ENCODE measurements at places on chromosomes 13 and 19.

DNA sequence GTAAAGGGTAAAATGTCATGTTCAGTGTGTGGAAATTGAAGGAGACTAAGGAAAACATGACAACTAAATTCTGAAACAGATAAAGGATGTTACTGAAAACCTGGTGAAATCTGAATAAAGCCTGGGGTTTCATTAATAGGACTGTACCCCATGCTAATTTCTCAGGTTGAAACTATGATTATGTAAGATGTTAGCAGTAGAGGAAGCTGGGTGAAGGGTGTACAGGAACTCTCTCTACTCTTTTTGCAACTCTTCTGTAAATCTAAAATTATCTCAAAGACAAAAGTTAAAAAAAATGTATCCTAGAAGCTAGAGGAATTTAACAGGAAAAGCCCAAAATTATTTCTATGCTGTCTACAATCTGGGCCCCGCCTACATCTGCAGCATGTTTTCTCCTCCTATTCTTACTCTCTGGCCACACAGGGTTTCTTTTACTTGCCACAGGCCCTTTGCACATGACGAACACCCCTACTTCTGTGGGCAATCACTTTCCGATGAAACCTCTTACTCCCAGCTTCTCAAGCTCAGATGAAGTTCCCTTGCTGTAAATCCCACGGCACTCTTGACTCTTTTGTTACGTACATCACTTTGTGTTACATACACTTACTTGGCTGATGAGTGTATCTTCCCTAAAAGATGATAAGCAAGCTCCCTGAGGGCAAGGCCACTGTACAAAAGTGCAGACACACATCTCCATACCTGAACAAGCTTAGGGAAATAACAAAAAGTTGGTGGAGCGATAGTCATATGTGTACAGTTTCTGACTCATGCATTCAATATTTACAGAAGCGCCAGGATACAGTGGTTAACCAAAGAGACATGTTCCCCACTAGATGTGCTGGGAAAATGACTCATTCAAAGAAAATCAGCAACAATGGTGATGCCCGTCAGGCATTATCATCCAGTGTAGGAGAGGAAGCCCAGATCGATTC, 32.6 kb downstream of the RUBCNL start:
- DNase-seq = peak; percentile 93

DNA sequence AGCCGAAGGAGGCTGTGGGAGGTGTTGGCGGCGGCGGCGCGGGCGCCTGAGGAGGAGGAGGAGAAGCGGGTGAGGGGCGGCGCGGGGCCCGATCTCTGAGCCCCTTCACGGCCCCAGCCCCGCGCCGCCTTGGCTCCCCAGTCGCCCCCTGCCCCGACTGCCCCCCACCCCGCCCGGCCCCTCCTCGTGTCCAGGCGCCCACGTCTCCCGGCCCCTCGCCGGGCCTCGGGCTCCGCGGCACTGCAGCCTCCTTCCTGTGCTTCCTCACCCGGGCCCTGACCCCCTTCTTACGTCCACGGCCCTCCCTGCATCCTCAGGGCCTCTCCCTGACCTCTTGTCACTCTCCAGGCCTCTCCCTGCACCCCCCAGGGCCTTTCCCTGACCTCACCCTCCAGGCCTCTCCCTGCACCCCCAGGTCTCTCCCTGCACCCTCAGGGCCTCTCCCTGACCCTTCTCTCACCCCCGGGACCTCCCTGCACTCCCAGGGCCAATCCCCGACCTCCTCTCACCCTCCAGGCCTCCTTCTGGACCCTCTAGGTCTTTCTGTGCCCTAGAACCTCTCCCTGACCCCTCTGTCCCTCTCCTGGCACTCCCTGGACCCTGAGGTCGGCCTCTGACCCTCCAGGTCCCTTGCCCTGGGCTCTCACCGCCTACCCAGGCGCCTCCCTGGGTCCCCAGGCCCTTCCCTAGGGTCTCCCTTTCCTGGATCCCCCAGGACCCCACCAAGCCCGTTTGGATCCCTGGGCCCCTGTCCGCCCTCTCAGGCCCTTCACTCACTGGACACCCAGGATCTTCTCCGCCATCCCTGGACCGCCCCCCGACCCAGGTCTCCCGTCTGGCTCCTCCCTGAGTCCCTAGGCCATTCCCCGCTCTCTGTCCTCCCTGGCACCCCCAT, 460 bp downstream of the KMT5C start:
- DNase-seq = no peak

DNA sequence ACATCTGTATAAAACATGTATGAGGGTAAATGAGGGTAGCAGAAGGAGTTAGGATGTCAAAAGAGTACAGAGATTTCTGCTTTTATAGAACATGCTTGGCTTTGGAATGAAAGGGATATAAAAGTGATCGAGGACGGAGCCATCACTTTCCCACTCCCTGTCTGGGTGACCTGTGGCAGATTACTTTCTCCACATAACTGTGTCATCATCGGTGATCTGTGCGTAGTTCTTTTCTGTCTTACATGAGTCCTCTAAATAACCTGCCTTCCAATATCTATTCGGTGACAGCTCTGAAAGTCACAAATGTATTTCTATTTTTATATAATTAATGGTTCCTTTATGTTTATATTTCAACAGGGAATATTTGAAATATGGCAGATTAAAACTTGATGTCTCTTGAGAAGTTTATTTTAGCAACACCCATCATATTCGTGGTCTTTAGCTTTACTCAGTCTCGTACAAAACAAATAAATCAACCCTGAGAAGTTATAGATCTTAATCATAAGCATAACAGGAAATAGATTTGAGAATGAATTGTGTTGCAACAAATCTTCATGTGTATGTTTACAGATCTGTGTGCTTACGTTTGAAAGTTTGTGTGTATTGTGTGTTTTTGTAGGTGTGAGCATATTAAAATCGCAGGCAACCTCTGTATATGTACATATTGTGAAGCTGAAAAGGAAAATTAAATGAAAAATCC, 1094.3 kb downstream of the EFNB2 start:
- DNase-seq = no peak

GRCh38 chr19:14871619-14872230, 14.2 kb downstream of the OR7A17 start:
- DNase-seq = no peak

DNA sequence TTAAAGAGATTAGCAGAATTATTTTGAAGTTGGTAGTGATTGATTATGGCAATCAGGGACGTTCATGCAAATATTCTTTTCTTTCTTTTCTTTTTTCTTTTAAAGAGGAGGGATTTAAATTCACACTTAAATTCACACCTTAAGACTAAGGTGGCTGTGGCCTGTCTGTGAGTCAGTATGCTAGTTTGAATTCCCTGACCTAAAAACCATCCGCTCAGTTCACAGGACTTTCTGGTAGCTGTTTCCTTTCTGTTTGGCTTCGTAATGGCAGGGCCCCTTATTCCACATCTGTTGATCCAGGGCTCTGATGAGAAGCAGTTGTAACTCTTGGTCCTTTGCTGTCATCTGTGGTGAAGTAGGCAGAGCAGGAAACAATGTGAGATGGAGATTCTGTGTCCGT, 7.5 kb downstream of the TNFSF11 start:
- DNase-seq = no peak

GRCh38 chr13:33119856-33120543, 103.8 kb downstream of the KL start:
- no peak for DNase-seq

DNA sequence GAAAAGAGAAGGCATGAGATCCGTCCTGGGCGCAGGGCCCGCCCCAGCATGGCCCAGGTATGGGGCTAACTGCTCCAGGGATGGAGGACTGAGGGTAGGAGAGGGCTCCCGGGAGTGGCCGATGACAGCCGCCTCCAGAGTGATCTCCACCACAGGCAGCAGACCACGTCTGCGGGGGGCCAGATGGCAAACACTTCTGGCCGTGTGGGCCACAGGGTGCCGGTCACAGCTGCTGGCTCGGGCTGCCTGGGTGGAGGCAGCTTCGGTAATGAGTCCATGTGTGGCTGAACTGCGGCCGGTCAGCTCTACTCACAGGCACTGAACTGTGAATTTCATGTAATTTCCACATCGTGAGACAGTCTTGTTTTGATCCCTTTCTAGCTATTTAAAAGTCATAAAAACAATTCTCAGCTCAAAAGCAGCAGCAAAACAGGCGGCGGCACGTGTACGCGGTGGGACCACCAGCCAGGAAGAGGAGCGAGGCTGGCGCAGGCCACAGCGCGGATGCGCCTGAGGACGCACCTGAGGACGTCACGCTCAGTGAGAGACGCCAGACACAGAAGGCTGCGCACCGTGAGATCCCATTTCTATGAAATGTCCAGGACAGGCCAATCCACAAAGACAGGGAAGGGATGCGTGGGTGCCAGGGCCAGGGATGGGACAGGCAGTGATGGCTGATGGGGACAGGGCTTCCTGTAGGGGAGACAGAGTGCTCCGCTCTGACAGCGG, 4.0 kb downstream of the LSM7 start:
- DNase-seq = no peak

DNA sequence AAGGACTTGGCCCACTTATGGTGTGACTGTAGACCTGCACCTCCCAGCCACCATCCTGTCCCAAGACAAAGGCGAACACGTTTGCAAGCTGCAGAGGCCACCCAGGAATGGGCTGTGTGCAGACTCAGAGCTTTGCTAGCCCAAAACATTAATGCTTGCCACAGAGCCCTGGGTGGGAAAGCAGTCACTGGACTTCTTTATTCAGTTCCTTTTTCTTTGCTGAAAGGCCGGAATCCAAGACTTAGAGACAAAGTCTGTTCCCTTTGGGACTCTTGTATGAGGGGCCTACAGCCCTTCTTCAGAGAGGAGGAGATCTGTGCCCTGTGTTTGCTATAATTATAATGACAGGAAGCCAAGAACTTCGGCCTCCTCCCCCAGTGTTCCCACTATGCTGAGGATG, 167.8 kb downstream of the DLEU7 start:
- DNase-seq = no peak

DNA sequence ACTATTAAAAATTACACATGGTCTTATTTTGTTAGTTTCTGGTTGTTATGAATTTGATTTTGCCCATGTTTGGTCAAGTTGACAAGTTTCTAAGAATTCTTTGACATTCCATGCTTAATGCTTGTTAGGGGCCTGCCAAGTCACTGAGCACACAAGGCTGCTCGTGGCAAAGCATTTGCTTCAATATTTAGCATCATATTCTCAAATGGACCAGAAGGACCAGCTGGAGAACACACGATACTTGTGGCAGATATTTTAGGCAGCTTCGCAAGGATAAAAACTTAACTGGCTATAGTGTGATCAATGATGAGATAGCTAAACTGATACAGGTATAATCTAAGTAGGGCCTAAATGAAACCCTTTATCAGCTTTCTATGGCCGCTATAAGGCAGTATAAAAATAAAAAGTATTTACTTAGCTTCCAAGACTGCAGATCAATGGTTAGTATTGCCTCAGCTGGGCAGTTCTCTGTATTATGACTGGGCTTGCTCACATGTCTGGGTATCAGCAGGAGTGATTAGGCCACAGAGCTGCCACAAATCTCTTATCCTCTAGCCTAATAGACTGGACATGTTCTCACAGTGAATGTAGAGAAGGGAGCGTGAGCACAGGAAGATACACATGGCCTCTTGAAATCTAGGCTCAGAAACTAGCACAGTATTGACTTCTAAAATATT, 155.9 kb upstream of the SPRY2 start:
- DNase-seq = no peak

GRCh38 chr13:28819735-28820098, 422 bp upstream of the MTUS2 start:
- no peak for DNase-seq

DNA sequence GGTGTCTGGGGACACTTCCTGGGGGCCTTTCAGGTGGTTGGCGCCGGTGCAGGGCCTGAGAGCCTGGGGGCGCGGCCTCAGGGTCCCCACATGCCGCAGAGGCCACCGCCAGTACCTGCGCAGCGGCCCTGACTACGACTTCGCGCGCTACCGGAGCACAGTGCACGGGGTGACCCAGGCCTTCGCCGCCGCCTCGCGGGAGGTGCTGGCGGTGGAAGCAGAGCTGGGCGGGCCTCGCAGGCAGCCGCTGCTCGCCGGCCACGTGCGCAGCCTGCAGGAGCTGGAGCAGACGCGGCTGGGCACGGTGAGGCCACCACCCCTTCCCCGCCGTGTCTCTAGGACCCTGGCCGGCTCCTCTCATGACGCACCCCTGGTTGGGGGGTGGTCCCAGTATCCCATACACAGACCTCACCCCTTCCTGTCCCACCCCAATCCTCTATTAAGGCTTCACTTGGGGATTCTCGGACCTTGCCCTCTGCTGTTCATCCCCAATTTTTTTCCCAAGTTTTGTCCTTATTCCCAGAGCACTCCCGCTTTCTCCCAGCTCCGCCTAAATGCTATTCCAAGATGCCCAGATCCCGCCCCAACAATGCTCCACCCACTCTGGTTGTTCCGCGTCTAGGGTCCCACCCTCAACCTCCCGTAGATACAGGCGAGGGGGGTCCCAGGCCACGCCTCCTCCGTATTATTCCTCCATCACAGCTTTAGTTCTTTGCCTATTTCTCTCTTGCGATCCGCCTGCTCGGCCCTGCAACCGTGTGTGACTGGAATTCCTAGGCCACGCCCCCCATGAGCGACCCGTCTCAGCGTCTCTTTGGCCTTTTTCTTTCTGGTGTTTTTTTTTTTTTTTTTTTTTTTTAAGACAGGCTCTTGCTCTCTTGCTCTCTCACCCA, 1.0 kb downstream of the REX1BD start:
- DNase-seq = peak; percentile 44

- no peak for DNase-seq
Observed at GRCh38 chr19:3289971-3290569, 65.6 kb downstream of the CELF5 start.

GRCh38 chr13:101673360-101674105, 221.1 kb downstream of the ITGBL1 start:
- DNase-seq = no peak

DNA sequence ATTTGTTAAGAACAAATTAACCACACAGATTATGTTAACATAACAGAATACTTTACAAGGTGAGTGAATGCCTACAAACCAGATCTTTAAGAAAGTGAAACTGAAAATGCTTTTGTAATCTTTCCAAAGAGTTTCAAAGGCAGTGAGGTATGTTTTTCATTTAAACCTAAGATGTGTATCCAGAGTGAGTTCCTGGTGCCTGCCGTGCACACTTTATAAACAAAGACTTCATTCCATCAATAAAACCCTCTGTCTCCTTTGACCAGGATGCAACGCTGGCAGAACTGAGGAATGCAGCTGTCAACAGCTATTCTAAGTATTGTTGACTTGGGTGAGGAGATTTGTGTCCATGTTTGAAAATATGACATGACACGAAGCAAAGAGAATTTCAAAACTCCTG, 344.6 kb downstream of the DNAJC15 start:
- DNase-seq = peak; percentile 36

DNA sequence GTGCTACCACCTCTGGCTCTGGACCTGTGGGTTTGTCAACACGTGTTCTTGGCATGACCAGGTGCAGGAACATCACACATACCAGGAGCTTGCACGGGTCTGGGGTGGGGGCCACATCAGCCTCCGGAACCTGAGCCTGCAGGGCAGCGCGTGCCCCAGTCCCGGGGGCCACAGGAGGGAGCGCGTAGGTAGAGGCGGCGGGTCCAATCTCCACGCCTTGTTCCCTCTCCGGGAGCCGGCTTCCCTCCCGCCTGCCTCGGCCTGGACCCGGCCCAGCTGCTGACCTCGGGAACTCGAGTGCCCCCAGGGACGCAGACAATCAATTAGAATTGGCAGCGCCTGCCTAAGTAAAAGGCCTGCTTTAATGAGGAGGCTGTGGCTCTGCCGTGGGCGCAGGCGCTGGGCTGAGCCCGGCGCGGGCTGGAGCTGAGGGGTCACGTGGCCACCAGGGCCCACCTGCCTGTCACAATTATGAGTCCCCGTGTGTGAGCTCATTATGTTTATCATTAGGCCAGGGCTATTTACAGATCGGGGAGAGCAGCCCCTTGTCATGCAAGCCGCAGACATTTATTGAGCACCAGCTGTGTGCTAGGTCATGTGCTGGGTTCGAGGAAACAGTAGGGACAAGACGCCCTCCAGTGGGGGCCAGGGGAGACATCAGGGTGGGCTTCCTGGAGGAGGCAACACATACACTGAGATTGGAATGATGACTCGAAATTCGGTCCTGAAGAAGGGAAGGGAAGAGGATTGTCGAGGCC, 32.2 kb upstream of the TNFAIP8L1 start:
- no peak for DNase-seq

All from fibroblast of skin of left quadriceps (primary cell).